ENCODE measurements at places on chromosomes 1 and 21. TPM values are rescaled to one million over a fixed set of nuclear protein-coding genes. Genes with fewer than 3 reads are reported as not detected.

DNA sequence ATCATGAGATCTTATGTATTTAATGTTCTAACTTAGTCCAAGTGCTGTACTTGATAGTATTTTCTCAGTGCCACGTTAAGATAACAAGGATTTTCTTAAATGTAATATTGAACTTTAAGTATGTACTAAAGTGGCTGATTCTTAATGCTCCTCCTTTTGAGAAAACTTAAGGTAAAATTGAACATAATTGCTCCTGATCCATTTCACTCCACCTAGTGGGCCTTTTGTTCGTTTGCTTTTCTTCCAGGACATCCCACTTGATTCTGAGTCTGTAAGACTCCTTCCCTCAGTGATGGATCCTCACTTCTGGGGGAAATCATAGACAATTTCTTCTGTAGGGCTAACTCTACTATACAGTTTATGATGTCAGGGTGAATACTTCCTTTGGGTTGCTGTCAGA lies 173.1 kb downstream of the LMO4 start:
- H3K27ac ChIP-seq = no peak overlapping the region
- peaks cover 8% of the 10 kb centered on the region for H3K4me1 ChIP-seq
- no peak for DNase-seq
- H3K36me3 ChIP-seq = no peaks in the 10 kb centered on the region

Gene CRNN
- not detected for total RNA-seq

Gene FMO2
- total RNA-seq = not detected

Gene ATP6V1G3
- not detected for total RNA-seq

DNA sequence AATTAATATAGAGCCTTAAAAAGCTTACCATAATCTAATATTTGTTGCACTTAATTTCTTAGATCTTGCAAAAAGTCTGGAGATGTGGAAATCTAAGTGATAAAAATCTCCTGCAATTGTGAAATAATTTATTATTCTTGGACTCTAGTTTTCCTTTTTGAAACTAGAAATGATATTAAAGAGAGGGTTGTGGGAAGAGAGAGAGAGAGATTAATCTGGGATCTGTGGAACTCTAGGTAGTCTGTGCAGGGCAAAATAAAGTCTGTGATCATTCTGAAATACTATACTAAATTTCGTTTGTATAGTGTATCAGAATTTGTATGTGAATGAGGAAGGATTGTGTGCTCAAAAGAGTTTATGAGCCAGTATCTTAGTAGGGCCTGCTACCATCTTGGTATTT lies 692.3 kb downstream of the RWDD3 start:
- H3K36me3 ChIP-seq = no peaks in the 10 kb centered on the region
- no peak overlapping the region for H3K4me3 ChIP-seq
- no peak overlapping the region for H3K27ac ChIP-seq
- no peak for DNase-seq
- no peaks in the 10 kb centered on the region for H3K4me1 ChIP-seq

- H3K27ac ChIP-seq = no peak overlapping the region
- DNase-seq = no peak
- H3K4me3 ChIP-seq = no peak overlapping the region
- no peaks in the 10 kb centered on the region for H3K27me3 ChIP-seq
- H3K36me3 ChIP-seq = no peaks in the 10 kb centered on the region
Observed at GRCh38 chr21:16624479-16625118, 888.2 kb upstream of the CXADR start.

Gene SPOCD1
- 0.78 TPM for total RNA-seq

DNA sequence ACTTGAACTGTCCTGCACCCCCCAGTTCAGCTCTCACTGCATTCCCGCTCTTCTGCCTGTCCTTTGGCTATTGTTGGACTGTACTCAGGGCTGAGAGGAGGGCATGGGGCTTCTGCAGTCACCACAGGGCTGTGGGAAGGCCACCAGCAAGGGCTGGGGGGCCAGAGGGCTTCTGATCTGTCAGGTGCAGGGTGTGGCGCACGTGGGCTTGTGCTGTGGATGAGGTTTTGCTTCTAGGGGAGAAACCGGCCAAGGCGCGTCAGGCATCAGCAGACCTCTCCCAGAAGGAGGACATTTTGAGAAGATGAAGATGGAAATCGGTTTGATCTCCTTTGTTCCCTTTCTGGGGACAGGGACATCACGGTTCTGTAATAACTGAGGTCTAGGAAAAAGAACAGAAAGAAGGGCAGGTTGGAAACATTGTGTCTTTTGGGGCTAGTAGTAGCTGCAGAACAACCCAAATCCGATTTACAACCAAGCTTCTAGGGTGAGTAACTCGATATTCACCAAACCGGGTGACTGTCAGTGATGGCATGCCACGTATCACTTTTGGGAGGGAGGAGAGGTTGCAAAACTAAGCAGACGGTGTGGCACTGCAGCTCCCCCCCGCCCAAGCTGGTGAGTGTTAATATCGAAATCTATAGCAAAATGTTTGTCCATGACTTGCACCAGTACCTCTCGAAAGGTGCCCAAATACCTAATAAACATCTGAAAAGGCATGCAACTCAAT lies 40.9 kb downstream of the AGPAT3 start:
- H3K4me1 ChIP-seq = peaks cover 19% of the 10 kb centered on the region
- H3K4me3 ChIP-seq = no peak overlapping the region
- DNase-seq = no peak
- H3K27ac ChIP-seq = no peak overlapping the region
- H3K27me3 ChIP-seq = no peaks in the 10 kb centered on the region

GRCh38 chr1:7106442-7107108 lies 321.3 kb downstream of the CAMTA1 start:
- H3K36me3 ChIP-seq = no peaks in the 10 kb centered on the region
- peaks cover 11% of the 10 kb centered on the region for H3K27me3 ChIP-seq
- no peak overlapping the region for H3K27ac ChIP-seq
- no peak overlapping the region for H3K4me3 ChIP-seq
- H3K4me1 ChIP-seq = no peaks in the 10 kb centered on the region

- H3K27me3 ChIP-seq = peaks cover 3% of the 10 kb centered on the region
- no peak overlapping the region for H3K27ac ChIP-seq
- no peak for DNase-seq
- no peak overlapping the region for H3K4me3 ChIP-seq
- no peaks in the 10 kb centered on the region for H3K36me3 ChIP-seq
- H3K4me1 ChIP-seq = no peaks in the 10 kb centered on the region
Observed at GRCh38 chr1:45796946-45797345, 6.5 kb upstream of the MAST2 start.

Gene CFAP74
- total RNA-seq = not detected

All from activated CD4-positive, alpha-beta memory T cell treated with anti-CD3 and anti-CD28 coated beads for 36 hours (primary cell).